LHCN-M2 (cell line): ENCODE measurements at places on chromosomes 5 and 9. TPM values are rescaled to one million over a fixed set of nuclear protein-coding genes. Genes with fewer than 3 reads are reported as not detected.

DNA sequence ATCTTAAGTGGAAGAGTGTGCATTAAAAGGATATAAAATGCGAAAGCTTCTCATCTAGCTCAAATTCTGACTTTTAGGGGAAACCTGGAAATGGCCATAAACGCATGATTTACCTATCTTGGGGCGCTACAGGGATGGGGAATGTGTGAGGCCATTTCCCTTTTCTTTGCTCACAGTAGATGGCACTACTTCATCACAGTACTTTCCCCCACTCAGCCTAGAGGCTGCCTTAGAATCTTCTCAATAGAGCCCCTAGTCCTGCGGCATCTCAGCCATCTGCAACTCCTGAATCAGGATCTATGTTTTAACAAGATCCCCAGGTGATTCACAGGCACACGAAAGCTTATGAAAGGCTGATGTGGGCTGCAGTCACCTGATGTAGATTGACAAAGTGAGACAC lies 110.8 kb downstream of the LHFPL2 start:
- DNase-seq: peak; percentile 58

GRCh38 chr9:86703346-86703745 lies 244.0 kb downstream of the GAS1 start:
- DNase-seq: no peak

GRCh38 chr5:389197-389821 lies 53.7 kb upstream of the EXOC3 start:
- no peak for DNase-seq

DNA sequence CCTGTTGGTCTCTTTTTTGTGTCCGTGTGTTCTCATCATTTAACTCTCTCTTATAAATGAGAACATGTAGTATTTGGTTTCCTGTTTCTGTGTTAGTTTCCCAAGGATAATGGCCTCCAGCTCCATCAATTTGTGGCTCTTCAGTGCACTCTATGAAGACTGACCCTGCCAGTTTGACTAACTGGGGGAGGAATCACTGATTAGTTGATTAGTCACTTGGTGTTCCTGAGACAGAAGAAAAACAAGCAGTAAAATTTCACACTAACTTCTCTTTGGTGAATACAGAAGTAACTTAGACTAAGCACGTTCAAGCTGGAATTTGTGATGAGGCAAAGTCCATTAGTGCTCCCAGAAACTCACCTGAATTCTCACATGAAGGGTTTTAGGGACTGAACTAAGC lies 495.8 kb upstream of the RORB start:
- DNase-seq: no peak

DNA sequence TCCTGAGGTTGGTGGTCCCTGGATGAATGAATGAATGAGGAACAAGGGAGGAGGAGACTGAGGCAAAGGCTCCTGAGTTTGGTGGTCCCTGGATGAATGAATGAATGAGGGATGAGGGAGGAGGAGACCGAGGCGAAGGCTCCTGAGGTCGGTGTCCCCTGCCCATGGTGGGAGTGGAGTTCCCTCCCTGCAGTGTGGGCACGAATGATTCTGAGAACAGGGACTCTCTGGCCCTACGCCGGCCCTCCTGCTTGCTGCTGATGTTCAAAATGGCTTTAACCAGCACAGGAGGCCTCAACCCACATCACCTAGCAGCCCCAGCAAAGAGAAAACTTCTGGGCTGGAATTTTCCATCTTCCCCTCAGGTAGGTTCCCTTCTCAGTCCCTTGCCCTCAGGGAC lies 377.8 kb downstream of the IRX2 start:
- no peak for DNase-seq

GRCh38 chr5:52204310-52204709 lies 583.4 kb upstream of the ITGA1 start:
- DNase-seq: no peak

- no peak for DNase-seq
These were observed 105.9 kb upstream of the DAP start for GRCh38 chr5:10866913-10867312.

DNA sequence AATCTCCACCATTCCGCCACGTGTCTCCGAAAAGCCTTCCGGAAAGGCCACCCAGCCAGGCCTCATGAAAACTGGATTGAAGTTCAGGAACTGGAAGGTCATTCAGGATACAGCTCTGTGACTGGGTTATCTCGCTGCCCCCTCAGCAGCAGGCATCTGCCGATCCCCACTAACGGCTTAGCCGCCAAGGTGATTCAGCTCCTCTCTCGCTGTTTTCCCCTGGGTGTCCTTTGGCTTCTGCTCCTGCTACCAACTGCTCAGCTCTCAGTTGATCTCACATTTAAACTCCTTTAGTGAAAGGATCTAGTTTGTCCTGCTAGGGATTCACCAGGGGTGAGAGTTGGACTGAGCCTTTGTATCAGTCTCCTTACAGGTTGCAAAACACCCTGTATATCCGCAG lies 2.2 kb upstream of the GDNF start:
- no peak for DNase-seq

GRCh38 chr9:36100532-36100931 lies 36.0 kb upstream of the GLIPR2 start:
- DNase-seq: peak; percentile 14

DNA sequence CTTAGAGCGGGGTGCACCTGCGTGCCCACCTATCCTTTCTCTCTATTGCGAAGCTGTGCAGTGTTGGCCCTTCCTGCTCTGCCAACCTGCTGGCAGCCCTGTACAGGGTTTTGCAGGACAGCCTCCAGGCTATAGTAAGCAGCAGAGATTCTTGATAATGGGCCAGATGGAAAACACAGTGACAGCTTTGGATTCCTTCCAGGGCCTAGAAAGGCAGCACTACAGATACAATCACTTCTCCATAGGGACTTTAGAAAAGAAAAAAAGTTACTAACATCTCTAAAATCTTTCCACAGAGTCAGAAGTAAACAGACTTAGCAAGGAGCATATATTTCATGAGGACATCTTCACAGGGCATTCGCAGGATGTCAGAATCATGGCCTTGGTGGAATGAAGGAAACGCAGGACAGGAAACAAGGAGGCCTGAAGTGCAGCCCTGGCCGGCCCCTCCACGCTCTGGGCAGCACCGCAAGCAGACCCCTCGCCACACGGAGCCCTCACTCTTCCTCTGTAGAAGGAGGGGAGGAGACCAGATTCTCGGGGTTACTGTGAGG lies 172.1 kb upstream of the GAS1 start:
- DNase-seq: peak; percentile 68

- no peak for DNase-seq
These were observed 13.9 kb downstream of the PTTG1 start for GRCh38 chr5:160435532-160435931.

DNA sequence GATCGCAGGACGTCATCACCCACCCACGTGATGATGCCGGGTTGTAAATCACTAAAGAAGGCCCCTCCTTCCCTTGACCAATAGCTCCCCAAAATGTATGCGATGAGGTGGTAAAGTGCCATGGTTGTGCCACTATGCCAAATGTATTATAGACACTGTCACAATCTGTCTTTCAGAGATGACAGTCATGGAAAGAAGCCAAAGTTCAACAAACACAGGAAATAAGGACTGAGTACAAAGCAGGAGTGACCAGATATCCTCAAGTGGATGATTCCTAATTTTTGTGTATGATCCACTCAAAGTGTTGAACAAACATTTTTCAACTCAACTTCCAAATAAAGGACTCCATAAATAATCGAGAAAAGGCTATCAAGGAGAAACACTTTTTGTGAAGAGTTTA lies 12.5 kb downstream of the GLIS3 start:
- DNase-seq: no peak

- DNase-seq: no peak
These were observed 7.1 kb downstream of the SPRY4 start for GRCh38 chr5:142317753-142318152.

- no peak for DNase-seq
These were observed 64.5 kb upstream of the DAB2 start for GRCh38 chr5:39489263-39489662.

- DNase-seq: no peak
These were observed 130.9 kb downstream of the CD180 start for GRCh38 chr5:67065696-67066095.

DNA sequence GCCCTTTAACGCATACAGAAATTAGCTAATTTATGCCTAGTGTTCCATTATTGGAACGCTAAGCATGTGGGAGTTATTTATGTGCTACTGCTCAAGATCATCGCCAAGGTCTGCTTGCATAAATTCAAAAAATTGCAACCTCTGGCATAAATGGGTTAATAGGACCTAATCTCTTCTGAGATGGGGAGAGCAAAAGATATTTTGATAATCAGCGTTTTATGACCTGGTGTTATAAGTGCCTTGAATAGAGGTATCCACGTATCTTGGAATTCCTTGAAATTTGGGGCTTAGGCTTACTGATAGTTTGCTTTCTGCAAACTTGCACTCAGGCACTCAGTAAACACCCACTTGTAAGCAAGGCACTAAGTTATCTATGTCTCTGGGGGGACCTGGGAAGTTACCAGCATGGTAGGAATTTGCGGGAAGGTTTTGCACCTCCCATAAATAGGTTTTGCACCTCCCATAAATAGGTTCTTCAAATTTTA lies 1.8 kb downstream of the SUB1 start:
- DNase-seq: no peak

DNA sequence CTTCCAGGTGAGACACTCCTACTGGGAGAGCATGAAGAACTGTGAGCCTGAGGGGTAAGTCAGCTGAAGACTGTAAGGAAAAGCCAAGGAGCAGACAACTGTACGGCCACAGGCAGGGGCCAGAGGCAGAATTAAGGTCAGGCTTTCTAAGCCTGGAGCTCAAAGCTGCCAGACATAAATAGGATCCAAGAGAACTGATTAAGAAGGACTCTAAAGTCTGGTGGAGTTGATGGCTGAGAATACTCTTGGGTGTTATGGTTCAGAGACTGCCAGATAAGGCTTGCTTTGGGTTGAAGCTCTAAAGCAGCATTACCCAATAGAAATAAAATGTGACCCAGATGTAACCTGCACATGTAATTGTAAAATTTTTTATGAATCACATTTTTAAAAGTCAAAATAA lies 12.2 kb downstream of the PDE8B start:
- no peak for DNase-seq

GRCh38 chr9:98763986-98764745 lies 32.2 kb downstream of the ANKS6 start:
- no peak for DNase-seq

DNA sequence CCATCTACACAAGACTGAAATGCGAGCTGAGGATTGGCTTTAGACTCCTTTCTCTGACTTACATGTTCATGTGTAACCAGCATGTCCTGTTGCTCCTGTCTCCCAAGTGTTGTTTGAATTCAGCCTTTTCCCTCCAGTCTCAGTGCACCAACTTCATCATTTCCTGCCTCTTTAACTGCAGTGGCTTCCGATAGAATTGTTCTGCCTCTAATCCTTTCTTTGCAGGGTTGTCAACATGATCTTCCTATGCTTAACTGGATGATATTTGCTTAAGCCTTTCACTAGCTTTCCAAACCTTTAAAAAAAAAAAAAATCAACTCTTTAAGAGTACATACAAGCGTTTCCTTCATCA lies 6.7 kb upstream of the FYB1 start:
- no peak for DNase-seq

DNA sequence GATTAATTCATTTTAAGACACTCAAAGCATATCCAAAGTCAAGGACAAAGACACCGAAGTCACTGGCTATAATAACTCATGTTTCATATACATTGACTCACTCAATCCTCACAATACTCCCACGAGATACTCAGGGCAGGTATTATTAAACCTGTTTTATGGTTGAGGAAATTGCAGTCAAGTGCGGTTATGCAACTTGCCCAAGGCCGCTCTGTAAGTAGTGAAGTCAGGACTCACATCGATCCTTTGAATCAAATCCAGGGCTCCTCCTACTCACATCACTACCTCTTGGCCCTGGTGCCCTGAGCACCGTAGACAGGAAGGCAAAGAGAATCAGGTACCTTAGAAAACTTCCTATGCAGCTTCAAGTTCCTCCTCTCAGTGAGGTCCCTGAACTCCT lies 87.8 kb upstream of the APC start:
- no peak for DNase-seq

DNA sequence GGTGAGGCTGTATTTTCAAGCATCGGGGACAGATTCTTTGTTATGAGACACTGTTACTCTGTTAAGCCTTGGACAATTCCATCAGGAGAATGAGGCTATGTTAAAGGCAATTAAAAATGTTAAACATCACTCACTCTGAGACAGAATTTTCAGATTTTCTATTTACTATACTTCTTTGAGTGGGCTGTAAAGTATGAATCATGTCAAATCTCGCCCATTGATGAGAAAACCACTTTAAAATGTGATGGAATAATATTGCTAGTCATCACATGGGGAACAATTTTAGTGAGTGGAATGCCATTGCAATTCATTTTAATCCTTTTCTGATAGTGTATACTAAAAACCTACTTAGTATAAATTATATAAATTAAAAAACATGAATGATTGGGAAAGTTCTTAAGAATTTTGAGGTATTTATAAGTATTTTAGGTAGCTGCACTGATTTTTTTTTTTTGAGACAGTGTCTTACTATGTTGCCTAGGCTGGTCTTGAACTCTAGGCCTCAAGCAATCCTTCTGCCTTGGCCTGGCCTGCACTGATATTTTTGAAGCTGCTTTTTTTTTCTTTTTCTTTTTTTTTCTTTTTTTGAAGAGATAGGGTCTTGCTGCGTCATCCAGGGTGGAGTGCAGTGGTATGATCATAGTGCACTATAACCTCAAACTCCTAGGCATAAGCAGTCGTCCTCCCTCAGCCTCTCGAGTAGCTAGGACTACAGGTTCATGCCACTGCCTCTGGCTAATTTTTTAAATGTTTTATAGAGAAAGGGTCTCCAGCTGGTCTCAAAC lies 73.2 kb downstream of the KIAA1958 start:
- DNase-seq: no peak

- DNase-seq: peak; percentile 60
These were observed 189.2 kb upstream of the NR3C1 start for GRCh38 chr5:143592648-143593047.

DNA sequence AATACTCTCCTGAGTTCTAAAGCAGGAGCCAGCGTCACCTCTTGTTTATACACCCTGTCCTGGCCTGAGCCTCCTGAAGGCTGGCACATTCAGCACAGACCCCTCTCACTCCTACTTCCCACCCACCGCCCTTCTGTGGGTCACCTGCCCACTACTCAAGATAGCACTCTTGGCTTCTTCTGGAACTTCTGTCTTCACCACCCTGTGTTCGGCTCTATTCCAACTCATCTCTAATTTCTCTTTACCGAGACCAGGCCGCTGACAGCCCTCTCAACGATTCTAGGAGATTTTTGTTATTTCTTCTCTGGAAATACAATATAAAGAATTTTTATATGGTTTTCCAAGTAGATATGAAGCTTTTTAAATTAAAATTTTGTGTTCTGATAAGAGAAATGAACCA lies 57.4 kb downstream of the IRF1 start:
- no peak for DNase-seq

GRCh38 chr9:91127653-91128052 lies 234.1 kb downstream of the AUH start:
- no peak for DNase-seq

GRCh38 chr9:127877566-127877998 lies at the start of gene AK1:
Gene AK1 (minus strand): TSS chr9:127877675. CDS start chr9:127874617, 3,058 bp downstream.
- DNase-seq: peak; percentile 53

RBM27 gene
- 16.3 and 20.5 TPM in 2 replicates for total RNA-seq

GKAP1 gene
- 0.06 and 0.46 TPM in 2 replicates for total RNA-seq

GABRA1 gene
- not detected in 2 replicates for total RNA-seq

TMEFF1 gene
- total RNA-seq: 0.51 and 2.4 TPM in 2 replicates

PCDHB14 gene
- total RNA-seq: 4.3 and 4.9 TPM in 2 replicates

PCYOX1L gene
- 5.9 and 6.3 TPM in 2 replicates for total RNA-seq

NCBP1 gene
- total RNA-seq: 54.1 and 64.8 TPM in 2 replicates

PCDHGA1 gene
- total RNA-seq: 5.3 and 7.1 TPM in 2 replicates

OR1Q1 gene
- not detected in 2 replicates for total RNA-seq
